ENCODE measurements at places on chromosomes 3 and 15.

- no peak for DNase-seq
These were observed 153.4 kb downstream of the GABRG3 start for GRCh38 chr15:27124287-27124871.

DNA sequence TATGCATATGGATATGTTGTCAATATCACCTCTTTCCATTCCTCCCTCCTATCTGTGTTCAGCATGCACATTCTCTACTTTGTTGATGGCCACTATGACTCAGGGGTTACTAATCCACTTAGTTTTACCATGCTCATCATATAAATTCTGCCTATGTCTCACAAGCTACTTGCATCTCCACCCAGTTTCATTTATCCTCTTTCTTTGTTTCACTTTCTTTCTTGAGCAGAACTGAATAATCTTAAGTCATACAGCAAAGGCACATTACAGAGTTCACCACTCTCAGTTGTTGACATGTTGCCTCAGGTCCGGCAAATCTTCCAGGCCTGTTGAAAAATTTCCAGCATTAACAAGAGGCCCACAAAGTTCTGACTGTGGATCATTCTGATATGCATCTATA, 71.5 kb downstream of the SSR3 start:
- no peak for DNase-seq

- no peak for DNase-seq
These were observed 41.5 kb downstream of the TMEM41A start for GRCh38 chr3:185457376-185457775.

GRCh38 chr15:101501703-101502373, 12.3 kb upstream of the PCSK6 start:
- peak; percentile 69 for DNase-seq

GRCh38 chr3:144593881-144594280, 622.3 kb downstream of the DIPK2A start:
- DNase-seq: no peak

DNA sequence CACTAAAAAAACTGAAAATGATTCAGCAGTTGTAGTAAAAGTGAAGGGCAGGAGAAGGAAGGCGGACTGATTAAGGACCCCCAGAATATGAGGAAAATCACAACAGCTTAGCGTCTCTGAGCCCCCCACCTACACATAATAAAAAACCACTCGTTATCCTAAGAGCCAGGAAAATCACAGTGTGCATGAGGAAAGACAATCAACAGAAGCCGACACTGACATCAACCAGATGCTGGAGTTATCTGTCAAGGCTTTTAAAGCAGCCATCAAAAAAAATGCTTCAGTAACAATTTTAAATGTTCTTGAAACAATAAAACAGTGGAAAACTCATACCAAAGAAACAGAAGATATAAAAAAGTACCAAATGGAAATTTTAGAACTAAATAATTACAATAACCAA, 9.7 kb upstream of the CXCR6 start:
- no peak for DNase-seq

- DNase-seq: peak; percentile 41
These were observed 30.7 kb upstream of the IP6K2 start for GRCh38 chr3:48747706-48748105.

GRCh38 chr15:92917598-92918407, 17.7 kb downstream of the CHD2 start:
- peak; percentile 94 for DNase-seq

DNA sequence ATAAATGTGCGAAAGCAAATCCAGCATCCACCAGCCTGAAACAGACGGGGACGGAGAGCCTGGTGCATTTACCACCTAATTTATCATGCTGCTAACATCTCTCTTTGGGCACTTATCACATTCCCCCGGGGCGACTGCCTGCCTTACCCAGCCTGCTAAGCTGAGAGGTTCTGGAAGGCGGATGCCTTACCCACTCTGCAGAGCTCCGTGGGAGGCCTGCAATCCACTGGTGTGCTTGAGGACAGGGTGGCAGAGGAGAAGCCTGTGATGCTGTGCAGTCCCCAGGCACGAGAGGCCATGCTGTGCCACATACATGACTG, 25.5 kb downstream of the MGLL start:
- DNase-seq: no peak

DNA sequence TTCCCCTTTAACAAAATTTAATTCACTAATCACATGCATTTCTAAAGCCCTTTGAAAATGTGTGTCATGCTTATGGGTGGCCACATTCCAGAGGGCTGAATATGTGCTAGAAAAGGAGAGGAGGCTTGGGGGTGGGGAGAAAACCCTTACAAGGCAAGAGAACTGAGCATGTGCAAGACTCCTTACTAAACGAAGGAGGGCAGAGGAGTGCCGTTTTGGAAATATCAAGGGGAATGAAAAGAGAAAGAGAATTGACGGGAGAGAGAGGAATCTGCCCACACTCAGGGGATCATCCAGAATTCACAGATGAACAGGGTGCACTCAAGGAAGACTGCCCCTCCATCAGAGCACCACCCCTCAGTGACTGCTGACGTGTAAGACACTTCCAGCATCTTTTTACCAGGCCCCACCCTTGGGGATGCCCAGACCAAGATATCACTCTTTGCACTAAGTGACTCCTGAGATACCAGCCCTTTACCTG, 37.9 kb upstream of the TSC22D2 start:
- DNase-seq: no peak

DNA sequence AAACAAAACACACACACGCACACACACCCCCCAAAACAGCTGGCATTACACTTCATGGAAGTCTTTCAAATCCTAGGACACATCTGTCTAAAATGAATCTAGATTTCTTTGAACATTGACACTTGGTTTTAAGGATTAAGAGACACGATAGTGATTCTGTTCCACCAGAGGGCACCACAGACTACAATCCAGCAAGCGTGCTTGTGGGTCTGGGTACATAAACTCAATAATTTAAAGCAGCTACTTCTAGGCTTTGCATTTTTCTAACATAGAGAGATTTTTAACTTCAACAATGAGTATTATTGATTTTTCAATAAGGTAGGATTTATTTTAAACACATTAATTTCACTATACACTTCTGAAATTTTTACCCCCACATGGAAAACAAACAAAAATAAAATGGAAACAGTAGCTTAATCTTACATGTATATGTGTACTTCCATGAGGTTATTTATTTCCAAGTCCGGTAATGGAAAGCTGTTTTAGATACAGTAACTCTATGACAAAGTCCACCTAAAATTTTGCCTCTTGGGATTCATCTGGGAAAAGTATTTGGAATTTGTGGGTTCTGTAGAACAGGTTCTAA, 564.0 kb upstream of the TGFBR2 start:
- DNase-seq: peak; percentile 69

GRCh38 chr15:92494806-92495336, 101.2 kb downstream of the ST8SIA2 start:
- DNase-seq: no peak

DNA sequence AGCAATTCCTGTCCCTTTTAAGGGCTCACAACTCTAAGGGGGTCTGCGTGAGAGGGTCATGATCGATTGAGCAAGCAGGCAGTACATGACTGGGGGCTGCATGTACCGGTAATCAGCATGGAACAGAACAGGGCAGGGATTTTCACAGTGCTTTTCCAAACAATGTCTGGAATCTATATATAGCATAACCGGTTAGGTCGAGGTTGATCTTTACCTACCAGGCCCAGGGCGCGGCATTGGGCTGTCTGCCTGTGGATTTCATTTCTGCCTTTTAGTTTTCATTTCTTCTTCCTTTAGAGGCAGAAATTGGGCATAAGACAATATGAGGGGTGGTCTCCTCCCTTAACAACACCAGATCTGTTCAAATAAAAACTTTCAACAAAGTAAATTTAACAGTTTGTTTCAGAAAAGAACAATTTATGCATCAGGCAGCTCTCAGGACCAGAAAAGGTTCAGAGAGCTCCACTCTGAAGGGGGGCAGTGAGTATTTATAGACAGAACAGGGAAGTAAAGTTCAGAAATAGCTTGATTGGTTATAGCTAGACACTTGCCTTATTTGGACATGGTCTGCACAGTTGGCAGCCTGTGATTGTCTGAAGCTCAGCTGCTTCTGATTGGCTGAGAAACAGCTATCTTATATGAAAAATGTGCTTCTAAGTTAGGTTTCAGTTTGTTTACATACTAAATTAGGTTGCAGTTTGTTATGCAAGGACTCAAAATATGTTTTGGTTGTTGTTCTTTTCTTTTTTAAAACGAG, 17.2 kb upstream of the B4GALT4 start:
- no peak for DNase-seq

GRCh38 chr3:52939600-52939999, 42.3 kb upstream of the STIMATE start:
- no peak for DNase-seq

DNA sequence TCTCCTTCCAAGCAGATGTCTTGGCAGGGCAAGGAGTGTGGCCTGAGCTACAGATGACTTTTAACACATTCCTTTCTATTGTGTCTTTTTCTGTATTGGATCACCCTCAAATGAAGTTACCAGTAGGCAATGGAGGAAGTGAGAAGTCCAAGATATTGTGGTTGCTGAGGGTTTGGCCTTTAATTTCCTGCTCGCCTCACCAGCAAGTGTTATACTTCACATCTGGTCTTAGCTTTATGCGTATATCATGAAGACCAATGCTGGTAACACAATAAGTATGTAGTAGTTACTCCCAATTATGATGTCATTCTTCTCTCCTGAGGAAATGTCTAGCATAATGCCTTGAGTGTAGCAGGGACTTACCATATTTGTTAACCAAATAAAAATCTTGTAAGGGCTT, 179.9 kb downstream of the ZIC1 start:
- no peak for DNase-seq

DNA sequence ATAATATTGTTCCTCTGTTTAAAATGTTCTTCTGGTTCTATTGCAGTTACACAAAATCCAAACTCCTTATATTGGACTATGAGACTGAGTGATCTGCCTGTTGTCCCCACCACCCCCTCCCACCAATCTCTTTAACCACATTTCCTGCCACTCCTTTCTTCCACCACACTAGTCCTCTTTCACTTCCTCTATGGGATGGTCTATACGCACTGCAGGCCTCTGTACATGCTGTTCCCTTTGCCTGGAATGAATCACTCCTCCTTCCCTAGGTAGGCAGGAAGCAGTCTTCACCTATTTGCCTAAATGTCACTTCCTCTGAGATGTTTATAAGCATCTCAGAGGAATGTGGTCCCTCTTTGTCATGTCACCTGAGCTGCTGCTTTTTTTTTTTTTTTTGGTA, 4.0 kb downstream of the MAP2K1 start:
- no peak for DNase-seq
